T-helper 2 cell treated with Interferon-gamma antibody and Interleukin-4, amounts not matched to agents 100 ng/mL and 5 ng/mL, for 36 hours (primary cell): ENCODE measurements at places on chromosomes 2 and 18. TPM values are rescaled to one million over a fixed set of nuclear protein-coding genes. Genes with fewer than 3 reads are reported as not detected.

Gene CLEC4F
- total RNA-seq = not detected in 2 replicates

Gene CYBRD1
- total RNA-seq = 2.0 and 2.7 TPM in 2 replicates

Gene GAD1
- 8.0 and 8.9 TPM in 2 replicates for total RNA-seq

Gene NT5C1B
- total RNA-seq = not detected in 2 replicates

Gene RBM44
- total RNA-seq = 0.84 and 0.93 TPM in 2 replicates

Gene POTEE
- total RNA-seq = 0.64 and 3.4 TPM in 2 replicates

Gene GORASP2
- total RNA-seq = 78.8 and 85.7 TPM in 2 replicates

Gene REEP1
- 0.45 and 0.57 TPM in 2 replicates for total RNA-seq

Gene M1AP
- total RNA-seq = 0.09 TPM in 1 of 2 replicates, not detected in the other

Gene POTEJ
- not detected in 2 replicates for total RNA-seq

Gene GATA6
- total RNA-seq = not detected in 2 replicates

Gene L3MBTL4
- 0.20 and 0.57 TPM in 2 replicates for total RNA-seq

Gene ARL4C
- total RNA-seq = 264 and 265 TPM in 2 replicates

Gene SCN9A
- total RNA-seq = 1.9 and 2.7 TPM in 2 replicates

Gene RGPD4
- total RNA-seq = not detected in 2 replicates

Gene NR4A2
- total RNA-seq = 1.9 and 2.1 TPM in 2 replicates

Gene RAD51AP2
- total RNA-seq = not detected in 2 replicates

Gene KIF1A
- total RNA-seq = 0.41 and 0.43 TPM in 2 replicates

Gene NPAS2
- 4.8 and 5.2 TPM in 2 replicates for total RNA-seq

Gene ATOH8
- total RNA-seq = 0.18 and 0.20 TPM in 2 replicates

Gene SLC4A5
- 0.86 and 3.1 TPM in 2 replicates for total RNA-seq

Gene RFTN2
- total RNA-seq = not detected in 2 replicates

Gene ZEB2
- total RNA-seq = 8.5 and 12.2 TPM in 2 replicates

Gene FAM117B
- total RNA-seq = 11.0 and 11.6 TPM in 2 replicates

Gene GALR1
- total RNA-seq = not detected in 2 replicates

Gene CD226
- 87.4 and 88.2 TPM in 2 replicates for total RNA-seq

Gene ACVR1C
- total RNA-seq = 0.55 and 0.70 TPM in 2 replicates

Gene MOGAT1
- total RNA-seq = not detected in 2 replicates

Gene DAW1
- total RNA-seq = not detected in 2 replicates

Gene HOXD9
- not detected in 2 replicates for total RNA-seq

Gene RFX8
- 4.4 and 6.6 TPM in 2 replicates for total RNA-seq

Gene PDE11A
- total RNA-seq = not detected in 2 replicates

Gene VAPA
- 168 and 179 TPM in 2 replicates for total RNA-seq

Gene IL1B
- not detected in 2 replicates for total RNA-seq

Gene B4GALT6
- 2.1 TPM in 2 replicates for total RNA-seq

Gene EFR3B
- 0.09 TPM in 2 replicates for total RNA-seq

Gene TMEM169
- 2.3 and 2.7 TPM in 2 replicates for total RNA-seq

Gene FIGN
- not detected in 2 replicates for total RNA-seq

Gene PLEK
- 0.86 and 1.1 TPM in 2 replicates for total RNA-seq

Gene OSBPL1A
- total RNA-seq = 0.68 and 1.5 TPM in 2 replicates

Gene FAM110C
- total RNA-seq = 3.2 and 3.3 TPM in 2 replicates

Gene GREB1
- 0.25 and 0.30 TPM in 2 replicates for total RNA-seq
